Tibial nerve (tissue), 4 donors: ENCODE measurements at places on chromosomes 3 and 15. TPM values are rescaled to one million over a fixed set of nuclear protein-coding genes. Genes with fewer than 3 reads are reported as not detected.

The LEKR1 gene
- total RNA-seq = 3.7 TPM

The NAALADL2 gene
- total RNA-seq = 10.8 TPM

The TMEM62 gene
- 33.9 TPM for total RNA-seq

DNA sequence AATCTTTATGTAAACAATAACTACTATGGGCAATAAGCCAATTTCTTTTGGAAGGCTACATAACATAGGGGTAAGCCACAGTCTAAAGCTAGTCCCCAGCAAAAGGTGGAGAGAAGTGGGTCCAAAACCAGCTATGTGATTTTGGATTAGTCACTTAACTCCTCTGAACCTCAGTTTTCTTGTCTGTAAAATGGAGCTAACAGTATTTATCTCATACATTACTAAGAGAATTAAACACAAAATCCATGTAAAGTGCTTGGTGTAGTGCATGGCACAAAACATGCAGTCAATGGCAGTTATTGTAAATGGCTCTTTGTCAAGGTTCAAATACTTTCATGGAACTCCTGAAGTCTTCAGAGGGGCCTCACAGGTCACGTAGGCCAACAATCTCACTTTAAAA lies 13.3 kb downstream of the RFT1 start:
- no peaks in the 10 kb centered on the region for H3K4me1 ChIP-seq
- DNase-seq = no peak
- no peak overlapping the region for H3K4me3 ChIP-seq
- H3K27me3 ChIP-seq = no peaks in the 10 kb centered on the region
- H3K36me3 ChIP-seq = peaks cover 8% of the 10 kb centered on the region

- no peak overlapping the region for H3K4me3 ChIP-seq
- H3K27me3 ChIP-seq = no peaks in the 10 kb centered on the region
- peaks cover 26% of the 10 kb centered on the region for H3K4me1 ChIP-seq
- DNase-seq = no peak
- H3K36me3 ChIP-seq = no peaks in the 10 kb centered on the region
These were observed 155.8 kb downstream of the NR1D2 start for GRCh38 chr3:24100696-24101402.

DNA sequence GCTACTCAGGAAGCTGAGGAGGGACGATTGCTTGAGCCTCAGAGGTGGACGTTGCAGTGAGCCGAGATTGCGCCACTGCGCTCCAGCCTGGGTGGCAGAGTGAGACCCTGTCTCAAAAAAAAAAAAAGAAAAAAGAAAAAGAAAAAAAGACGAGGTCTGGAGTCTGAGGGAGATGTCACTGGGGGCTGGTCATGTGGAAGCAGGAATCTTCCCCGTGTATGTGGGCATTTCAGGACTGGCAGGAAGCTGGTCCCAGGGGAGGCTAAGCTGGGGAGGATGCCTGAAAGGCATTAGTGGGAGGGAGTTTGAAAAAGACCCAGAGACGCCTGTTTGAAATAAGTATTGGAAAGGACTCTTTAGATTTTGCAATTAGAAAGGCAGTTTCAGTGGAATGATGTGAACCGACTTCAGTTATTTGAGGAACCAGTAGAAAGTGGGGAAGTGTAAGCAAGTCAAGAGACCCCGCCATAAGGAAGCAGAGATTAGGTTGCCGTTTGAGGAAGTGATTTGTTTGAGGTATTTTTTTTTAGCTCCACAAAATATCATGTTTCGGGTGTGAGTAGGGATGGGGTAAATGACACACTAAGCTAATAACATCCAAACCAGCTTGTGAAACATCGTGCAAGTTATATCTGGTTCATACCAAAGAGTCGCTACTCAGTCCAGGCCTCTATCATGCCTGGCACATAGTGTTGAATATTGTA lies 55.5 kb downstream of the ST6GAL1 start:
- H3K27ac ChIP-seq = no peak overlapping the region
- no peaks in the 10 kb centered on the region for H3K4me1 ChIP-seq
- no peak for DNase-seq
- H3K4me3 ChIP-seq = no peak overlapping the region
- no peaks in the 10 kb centered on the region for H3K27me3 ChIP-seq

- H3K36me3 ChIP-seq = no peaks in the 10 kb centered on the region
- DNase-seq = no peak
- H3K27me3 ChIP-seq = no peaks in the 10 kb centered on the region
- H3K27ac ChIP-seq = no peak overlapping the region
- H3K4me1 ChIP-seq = no peaks in the 10 kb centered on the region
- no peak overlapping the region for H3K4me3 ChIP-seq
These were observed 592.8 kb upstream of the GBE1 start for GRCh38 chr3:82354228-82354627.
